ENCODE measurements at places on chromosomes 6 and 20.

GRCh38 chr6:139882234-139882633 is 507.8 kb upstream of the CITED2 start:
- DNase-seq = no peak

DNA sequence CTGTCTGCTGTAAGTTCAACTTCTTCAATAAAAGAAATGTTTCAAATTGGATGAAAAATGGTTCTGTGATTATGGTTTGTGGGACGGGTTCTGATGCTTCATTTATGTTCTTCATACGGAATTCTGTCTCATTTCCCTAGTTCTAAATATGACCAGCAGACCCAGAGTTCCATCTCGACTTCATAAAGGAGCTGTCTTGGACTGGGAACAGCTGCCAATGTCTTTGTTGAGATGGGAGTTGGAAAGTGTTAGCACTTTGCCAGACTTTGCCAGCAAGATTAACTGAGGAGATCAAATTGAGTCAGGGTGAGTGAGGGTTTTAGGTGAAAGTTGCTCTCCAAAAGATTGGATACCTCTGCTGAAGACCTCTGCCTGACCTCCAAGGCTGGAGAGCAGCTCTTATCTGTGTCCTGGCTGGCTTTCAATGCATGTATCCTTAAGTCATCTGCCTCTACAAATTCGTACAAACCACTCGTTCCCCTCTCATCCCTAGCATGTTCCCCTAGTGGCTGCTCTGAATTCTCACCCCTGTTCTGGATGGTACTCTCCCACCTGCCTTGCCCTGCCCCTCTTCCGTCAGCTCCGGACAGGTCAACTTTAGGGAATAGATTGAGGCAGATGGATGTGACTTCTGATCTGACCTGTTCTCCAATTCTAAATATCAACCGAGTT is at the start of gene EFCAB8:
TSS of gene EFCAB8 (plus strand) at position 223 of the 672 bp plus-strand sequence. CDS start 4,870 bp downstream, outside the sequence.
- no peak for DNase-seq

DNA sequence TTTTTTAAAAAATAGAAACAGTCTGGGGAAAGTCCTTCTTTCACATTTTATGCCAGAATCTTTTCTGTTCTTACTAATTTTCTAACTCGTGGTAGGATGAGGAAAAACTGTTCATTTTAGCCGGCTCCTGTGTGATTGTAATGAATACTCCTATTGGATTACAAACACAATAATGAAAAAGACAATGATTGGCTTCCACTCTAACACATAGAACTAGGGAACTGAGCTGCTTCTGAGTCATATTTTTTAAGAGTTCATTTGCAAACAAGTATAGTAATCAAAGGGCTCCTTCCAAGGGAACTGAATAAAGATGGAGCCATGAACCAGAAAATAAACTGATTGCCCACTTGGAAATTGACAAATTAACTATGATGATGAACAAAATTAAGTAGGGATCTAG is 265.3 kb upstream of the TCF21 start:
- DNase-seq = no peak

- DNase-seq = no peak
These were observed 89.6 kb downstream of the TMEM242 start for GRCh38 chr6:157233686-157234085.

- DNase-seq = no peak
These were observed 188.1 kb downstream of the CDC5L start for GRCh38 chr6:44575644-44576043.

DNA sequence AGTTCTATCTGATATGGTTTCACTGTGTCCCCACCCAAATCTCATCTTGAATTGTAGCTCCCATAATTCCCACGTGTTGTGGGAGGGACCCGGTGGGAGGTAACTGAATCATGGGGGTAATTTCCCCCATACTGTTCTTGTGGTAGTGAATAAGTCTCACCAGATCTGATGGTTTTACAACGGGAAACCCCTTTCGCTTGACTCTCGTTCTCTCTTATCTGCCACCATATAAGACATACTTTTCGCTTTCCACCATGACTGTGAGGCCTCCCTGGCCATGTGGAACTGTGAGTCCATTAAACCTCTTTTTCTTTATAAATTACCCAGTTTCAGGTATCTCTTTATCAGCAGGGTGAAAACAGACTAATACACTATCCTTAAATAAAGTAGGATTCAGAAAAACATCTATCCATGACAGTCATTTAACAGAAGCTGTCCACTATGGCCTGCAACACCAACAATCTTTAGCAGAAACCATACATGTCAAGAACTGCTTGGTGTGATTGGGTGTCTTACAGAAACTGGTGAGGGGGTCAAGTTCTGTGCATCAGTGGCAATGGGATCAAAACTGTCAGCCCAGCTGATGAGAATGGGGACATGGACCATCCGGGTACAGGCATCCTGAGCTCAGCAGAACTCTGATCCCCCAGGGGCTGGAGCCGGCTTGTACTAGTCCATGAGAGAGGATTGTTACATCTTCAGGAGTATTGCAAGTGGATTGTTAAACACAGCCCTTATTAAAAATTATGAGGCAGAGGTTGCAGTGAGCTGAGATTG is 59.2 kb downstream of the SCML4 start:
- DNase-seq = no peak

- peak; percentile 60 for DNase-seq
These were observed 1.8 kb downstream of the RALGAPA2 start for GRCh38 chr20:20710443-20711315.

- DNase-seq = peak; percentile 54
These were observed at the start of gene AIG1 for GRCh38 chr6:143060806-143061596. Gene AIG1 (plus strand): TSS chr6:143060889. CDS start chr6:143060926, 37 bp downstream.

GRCh38 chr20:18072532-18072931 is 14.8 kb upstream of the OVOL2 start:
- no peak for DNase-seq

- no peak for DNase-seq
These were observed 376.7 kb downstream of the CDH26 start for GRCh38 chr20:60334911-60335310.

- no peak for DNase-seq
These were observed 342.1 kb downstream of the PLCB1 start for GRCh38 chr20:8474027-8474668.

- no peak for DNase-seq
These were observed 25.4 kb downstream of the NDRG3 start for GRCh38 chr20:36720510-36720909.

GRCh38 chr6:33029328-33030184 is 20.2 kb upstream of the HLA-DOA start:
- DNase-seq = no peak

- no peak for DNase-seq
These were observed 157.2 kb downstream of the SIM1 start for GRCh38 chr6:100307561-100307960.

GRCh38 chr6:97674802-97675201 is 391.8 kb upstream of the MMS22L start:
- no peak for DNase-seq

GRCh38 chr20:52049001-52049731 is 142.4 kb downstream of the ZFP64 start:
- DNase-seq = no peak

DNA sequence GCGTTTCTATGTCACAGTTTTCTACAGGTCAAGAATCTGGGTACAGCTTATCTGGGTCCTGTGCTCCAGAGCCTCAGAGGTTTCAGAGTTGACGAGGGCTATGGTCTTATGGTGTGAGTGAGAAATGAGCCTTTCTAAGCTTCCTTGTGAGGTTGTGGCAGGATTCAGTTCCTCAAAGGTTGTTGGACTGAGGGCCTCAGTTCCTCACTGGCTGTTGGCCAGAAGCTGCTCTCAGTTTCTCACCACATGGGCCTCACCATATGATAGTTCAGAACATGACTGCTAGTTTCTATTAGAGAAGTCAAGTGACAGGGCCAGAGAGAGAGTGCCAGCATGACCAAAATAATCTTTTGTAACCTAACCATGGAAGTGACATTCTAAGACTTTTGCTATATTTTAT is 96.1 kb downstream of the NUS1 start:
- no peak for DNase-seq

- DNase-seq = no peak
These were observed 40.7 kb upstream of the PBOV1 start for GRCh38 chr6:138258991-138259390.

- DNase-seq = no peak
These were observed 663.3 kb downstream of the RFPL4B start for GRCh38 chr6:113010196-113010989.

DNA sequence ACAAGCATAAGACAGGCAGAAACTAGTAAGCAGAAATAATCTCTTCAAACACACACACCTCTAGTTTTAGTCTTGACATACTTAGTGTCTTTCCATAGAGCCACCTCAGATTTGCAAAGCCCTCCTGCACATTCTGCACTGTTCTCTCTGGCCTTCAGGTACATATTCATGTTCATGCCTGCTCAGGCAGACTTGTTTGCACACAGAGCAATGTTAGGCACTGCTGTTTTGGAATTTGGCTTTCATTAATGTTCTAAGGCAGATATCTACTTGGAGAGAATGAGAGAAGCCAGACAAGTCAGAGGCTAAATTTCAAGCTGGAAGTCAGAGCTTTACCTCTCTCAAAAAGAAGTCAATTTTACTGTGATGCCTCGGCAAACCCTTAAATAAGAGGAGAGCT is 21.3 kb upstream of the DST start:
- no peak for DNase-seq

- DNase-seq = no peak
These were observed 157.7 kb upstream of the THBS2 start for GRCh38 chr6:169411296-169411695.

DNA sequence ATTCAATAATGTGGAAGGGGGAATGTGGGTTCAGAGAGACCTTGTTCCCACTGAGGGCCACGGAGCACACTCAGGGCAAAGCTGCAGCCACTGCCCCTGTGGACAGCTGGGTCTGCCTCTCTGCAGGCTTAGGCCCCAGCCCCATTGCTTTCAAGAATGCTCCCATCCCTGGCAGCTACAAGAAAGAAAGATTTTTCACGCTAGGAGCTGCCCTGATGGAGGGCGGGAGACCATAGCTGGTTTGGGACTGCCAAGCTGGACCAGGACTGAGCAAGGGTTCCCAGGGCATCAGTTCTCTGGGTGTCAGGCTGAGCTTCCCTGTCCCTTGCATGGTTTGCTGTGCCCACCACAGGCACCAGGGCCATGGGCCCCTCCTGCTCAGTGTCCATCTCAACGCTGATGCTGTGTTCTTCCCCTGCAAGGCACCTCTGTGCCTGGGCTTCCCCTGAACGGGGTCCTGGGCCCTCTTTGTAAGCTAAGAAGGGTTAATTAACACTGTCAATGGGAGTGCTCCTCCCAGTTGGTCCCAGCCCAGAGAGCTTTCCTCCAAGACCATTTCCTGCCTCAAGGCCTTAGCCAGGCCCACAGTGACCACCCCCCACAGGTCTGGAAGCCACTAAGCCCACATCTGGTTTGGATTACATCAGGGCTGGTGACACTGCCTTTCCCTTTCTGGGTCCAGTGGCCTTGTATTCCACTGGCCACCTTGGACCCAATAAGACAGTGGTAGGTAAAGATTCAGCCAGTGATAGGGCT is 8.4 kb downstream of the FOXS1 start:
- DNase-seq = no peak

Measured in NCI-H2081 (cell line).